Stimulated activated CD8-positive, alpha-beta memory T cell treated with anti-CD3 and anti-CD28 coated beads, Interleukin-4, amount 100 ng/mL, for 4 hours (primary cell): ENCODE measurements at places on chromosomes 7 and 10.

DNA sequence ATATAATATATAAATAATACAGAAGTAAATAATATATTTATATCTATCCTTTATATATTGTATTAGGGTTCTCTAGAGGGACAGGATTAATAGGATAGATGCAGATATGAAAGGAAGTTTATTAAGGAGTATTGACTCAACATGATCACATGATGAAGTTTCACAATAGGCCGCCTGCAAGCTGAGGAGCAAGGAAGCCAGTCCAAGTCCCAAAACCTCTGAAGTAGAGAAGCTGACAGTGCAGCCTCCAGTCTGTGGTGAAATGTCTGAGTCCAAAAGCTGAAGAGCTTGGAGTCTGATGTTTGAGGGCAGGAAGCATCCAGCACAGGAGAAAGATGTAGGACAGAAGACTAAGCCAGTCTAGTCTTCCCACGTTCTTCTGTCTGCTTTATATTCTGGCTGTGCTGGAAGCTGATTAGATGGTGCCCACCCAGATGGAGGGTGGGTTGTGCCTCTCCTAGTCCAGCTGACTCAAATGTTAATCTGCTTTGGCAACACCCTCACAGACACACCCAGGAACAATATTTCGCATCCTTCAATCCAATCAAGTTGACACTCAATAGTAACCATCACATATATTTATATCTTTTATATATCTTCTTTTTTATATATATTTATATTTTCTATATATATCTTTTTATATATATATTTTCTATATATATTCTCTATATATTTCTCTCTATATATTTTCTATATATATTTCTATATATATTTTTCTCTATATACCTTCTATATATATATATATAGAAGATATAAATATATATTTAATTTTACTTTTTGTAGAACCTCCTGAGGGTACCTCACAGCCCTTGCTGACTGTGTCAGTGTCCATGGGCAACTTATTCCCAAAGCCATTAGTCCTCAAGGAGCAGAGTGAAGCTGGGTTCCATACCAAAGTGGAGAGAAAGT is 24.6 kb upstream of the AKR1B10 start:
- no peak for DNase-seq

- DNase-seq: no peak
Measured at GRCh38 chr7:115300231-115300870, 378.5 kb downstream of the MDFIC start.

- no peak for DNase-seq
Measured at GRCh38 chr10:62079885-62080559, 178.5 kb downstream of the ARID5B start.

DNA sequence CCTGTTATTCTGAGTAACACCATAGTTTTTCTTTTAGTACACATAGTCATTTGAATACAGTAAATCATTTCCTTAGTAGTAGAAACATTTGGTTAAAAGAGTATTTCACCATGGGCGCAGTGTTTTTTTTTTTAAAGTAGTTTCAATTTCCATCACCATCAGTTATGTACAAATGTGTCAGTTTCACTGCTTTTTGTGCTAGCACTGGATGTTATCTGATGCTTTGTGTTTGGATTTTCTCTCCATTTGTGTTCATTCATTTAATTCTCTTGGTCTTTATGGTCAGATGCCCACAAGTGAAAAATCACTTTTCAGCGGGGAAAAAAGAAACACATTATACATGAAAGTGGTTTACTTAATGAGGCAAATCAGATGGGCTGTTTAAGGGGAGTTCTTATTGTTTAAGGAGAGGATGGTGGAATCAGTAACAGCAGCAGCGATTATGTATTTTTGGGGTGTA is 16.0 kb upstream of the HK1 start:
- DNase-seq: no peak

GRCh38 chr10:114881901-114882300 is 56.1 kb upstream of the TRUB1 start:
- DNase-seq: no peak

DNA sequence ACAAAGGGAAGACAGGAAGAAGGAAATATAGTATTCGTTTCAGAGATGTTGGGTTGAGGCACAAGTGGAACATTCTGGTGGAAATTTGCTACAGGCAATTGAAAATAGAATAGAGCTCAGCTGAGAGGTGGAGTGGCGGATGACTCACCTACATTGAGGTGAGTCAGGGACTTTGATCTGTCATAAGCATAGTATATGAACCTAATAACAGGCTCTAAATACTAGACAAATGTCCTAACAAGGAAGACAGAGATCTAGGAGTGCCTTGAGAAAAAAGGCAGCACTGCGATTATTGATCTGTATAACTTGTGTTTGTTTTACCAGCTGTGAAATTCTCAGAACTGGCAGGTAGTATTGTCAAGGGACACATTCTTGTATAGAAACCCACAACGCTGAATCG is 907 bp upstream of the IFRD1 start:
- peak; percentile 28 for DNase-seq

GRCh38 chr7:132516042-132516840 is 60.0 kb downstream of the PLXNA4 start:
- DNase-seq: no peak

DNA sequence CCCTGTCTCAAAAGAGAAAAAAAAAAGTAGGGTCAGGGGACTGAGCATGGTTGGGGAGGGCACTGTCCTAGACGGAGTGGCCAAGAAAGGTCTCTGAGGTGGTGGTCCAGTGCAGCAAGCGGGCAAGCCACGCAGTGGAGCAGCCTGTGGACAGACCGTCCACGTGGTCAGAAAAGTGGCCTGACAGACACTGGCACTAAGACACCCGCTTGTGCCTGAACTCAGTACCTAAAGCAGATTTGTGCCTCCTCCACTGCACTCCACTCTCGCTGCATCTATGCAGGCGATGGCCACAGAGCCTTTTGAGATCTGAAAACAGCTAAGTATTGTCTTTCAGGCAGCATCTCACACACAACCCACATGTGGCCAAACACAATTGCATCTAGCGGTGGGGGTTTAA is 8.8 kb downstream of the ASB10 start:
- no peak for DNase-seq

GRCh38 chr7:43791665-43792064 is 33.2 kb downstream of the BLVRA start:
- no peak for DNase-seq

GRCh38 chr7:107501593-107501992 is 31.7 kb downstream of the GPR22 start:
- DNase-seq: no peak

GRCh38 chr7:76514926-76515771 is 4.8 kb downstream of the UPK3B start:
- DNase-seq: no peak

- no peak for DNase-seq
Measured at GRCh38 chr10:93940881-93941280, 47.1 kb downstream of the SLC35G1 start.

DNA sequence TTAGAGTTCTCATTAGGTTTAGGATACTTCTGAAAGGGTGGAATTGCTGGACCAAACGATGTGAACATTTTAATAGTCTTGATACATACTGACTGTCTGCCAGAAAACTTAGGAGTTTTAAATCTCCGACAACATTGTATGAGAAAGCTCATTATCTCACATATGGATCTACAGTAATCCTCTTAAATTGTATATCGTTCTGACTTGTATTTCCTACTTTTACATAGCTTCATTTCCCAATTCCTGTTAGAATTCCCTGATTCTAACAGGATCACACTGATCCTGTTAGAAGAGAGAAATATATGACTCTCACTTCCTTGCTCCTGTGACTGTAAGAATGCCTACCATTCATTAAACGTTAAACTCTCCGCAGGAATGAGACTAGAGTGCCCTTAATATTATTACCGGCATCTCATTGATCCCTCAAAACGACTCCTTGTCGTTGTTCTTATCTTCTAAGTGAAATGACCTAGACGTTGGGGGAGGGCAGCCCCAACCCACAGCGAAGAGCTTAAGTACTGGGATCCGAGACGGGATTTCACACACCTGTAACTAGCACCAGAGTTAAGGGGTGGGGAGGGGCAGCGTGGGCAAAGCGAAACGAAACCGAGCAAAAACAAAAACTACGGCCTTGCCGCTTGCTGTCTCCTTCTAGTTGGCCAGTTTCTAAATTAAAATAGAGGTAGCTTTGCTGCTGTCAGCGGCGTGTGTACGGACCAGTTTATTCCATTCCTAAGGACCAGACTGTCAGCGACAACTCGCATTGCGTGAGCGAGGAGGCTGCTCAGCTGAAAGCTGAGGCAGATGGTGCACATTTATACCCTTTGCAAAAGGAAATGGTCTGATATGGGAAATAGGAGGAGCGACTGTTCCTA is 678 bp upstream of the TMEM106B start:
- peak; percentile 29 for DNase-seq

- DNase-seq: no peak
Measured at GRCh38 chr7:3336042-3336665, 35.1 kb downstream of the SDK1 start.

GRCh38 chr10:48517911-48518811 is 86.7 kb downstream of the ARHGAP22 start:
- no peak for DNase-seq

DNA sequence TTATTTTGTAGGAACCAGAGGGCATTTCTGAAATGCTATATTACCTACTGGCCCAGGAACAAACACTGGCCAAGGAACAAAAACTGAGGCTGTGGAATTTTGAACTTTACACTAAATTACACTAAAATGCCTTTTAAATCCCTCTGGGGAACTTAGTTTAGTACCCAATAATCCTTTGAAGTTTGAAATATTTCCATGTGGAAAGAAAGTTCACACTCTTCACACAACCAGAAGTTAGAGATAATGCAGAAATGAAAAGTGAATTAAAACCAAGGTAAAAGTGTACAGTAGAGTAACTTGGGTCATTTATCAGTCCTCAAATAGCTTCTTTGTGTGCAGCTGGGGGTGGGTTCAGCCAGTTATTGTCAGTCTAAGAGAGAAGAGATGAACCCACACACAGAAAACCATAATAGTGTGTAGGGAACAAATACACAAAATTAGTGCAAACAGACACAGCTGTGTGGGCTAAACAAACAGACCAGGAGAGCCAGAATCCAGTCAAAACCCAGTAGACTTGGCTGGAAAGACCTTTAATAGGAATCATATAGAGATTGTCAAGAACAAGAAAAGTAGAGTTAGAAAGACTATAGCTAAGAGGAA is 46.5 kb upstream of the DGKI start:
- no peak for DNase-seq

DNA sequence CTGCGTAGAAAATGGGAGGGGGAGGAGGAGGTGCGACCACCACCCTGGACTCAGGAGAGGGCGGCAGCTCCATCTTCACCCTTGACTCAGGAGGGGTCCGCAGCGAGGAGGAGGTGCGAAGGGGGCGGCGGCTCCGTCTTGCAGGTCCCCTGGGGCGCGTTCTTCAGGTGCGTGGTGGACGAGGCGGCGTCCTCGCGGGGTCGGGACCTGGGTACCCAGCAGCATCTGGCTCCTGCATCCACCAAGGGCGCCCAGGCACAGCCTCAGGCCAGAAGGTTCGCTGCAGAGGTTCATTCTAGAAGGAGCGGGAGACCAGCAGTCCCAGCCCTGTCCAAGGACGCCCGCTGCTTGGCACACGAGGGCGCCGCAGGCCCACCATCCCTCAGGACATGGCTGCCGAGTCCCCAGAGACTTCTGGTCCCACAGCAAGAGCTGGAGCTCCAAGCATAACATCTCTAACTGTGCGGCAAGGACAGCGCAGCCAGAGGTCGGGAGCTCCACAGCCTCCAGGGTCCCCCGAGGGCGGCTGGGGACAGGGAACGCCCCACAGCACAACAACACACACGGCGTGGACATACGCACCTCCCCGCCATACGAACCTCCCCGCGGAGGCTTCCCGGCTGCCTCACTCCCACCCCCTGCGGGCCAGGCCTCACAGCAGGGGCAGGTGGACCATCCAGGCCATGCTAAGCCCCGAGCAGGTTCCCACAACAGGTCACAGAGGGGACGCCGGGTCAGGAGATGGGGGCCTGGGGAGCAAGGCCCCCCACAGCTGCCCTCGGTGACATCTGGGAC is 16.8 kb upstream of the DPYSL4 start:
- no peak for DNase-seq

GRCh38 chr7:89002981-89003956 is 207.7 kb upstream of the TEX47 start:
- DNase-seq: no peak

GRCh38 chr10:132939957-132940790 is 2.2 kb downstream of the CFAP46 start:
- no peak for DNase-seq

DNA sequence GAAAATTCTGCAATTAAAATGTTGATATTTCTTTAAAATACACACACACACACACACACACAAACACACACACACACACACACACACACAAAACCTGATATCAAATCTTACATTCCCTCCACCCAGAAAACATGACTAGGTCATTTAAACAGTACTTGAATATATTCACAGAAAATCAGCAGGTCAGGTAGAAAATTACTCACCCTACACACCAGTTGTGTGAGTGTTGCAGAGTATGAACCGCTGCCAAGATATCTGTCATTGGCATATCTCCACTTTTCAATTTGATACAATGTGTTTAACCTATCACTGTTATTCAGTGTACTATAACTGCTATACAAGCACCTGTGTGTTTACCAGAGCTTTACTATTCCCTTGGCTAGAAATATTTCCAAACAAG is 283.6 kb upstream of the LRRTM3 start:
- DNase-seq: no peak

DNA sequence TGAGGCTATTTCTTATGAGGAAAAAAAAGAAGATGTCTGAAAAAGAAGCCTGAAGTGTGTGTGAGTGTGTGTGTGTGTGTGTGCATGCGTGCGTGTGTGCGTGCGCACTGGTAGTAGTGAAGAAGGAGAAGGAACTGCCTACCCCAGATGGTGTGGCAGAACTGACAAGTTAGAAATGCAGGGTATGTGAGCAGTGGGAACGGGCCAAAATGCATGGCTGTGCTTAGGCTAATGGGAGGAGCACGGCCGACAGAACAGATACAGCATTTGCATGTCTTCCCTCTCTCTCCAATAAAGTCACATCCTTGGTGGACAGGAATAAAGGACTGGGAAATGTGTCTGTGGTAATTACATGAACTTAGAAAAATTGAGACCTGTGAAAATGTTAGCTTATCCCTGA is 94.3 kb downstream of the IDE start:
- DNase-seq: no peak

DNA sequence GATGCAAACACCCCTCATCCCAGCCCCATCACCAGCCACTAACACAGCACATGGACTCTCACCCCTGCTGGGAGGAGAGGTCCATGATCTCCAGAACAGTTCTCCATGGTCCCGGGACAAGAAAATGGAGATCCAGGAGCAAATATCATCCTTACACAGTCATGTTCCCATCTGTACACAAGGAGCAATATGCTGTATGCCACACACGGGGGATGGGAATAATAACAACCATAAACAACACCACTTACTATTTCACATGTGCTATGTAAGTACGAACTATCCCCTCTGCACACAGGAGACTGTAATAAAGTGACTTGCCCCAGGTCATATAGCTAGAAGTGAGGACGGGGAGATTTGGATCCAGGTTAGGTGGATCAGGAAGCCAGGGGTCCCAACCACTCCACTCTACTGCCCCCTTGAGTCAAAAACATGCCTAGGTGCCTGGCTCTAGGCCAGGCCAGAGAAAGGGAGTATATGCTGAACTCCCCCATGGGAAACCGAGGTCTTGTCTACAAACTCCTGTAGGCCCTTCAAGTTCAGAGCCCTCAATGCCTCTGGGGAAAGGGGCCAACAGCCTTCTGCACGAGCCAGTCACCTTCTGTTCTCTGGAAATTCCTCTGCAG is 34.1 kb downstream of the LRRC20 start:
- no peak for DNase-seq
